Fibroblast of mammary gland (primary cell): ENCODE measurements at places on chromosomes 3 and 15.

- peak; percentile 97 for DNase-seq
Measured at GRCh38 chr3:42036483-42036823, 54.7 kb upstream of the TRAK1 start.

GRCh38 chr15:80324545-80325080 is 72.6 kb upstream of the CTXND1 start:
- no peak for DNase-seq

- no peak for DNase-seq
Measured at GRCh38 chr3:186570941-186571643, 572 bp downstream of the DNAJB11 start.

DNA sequence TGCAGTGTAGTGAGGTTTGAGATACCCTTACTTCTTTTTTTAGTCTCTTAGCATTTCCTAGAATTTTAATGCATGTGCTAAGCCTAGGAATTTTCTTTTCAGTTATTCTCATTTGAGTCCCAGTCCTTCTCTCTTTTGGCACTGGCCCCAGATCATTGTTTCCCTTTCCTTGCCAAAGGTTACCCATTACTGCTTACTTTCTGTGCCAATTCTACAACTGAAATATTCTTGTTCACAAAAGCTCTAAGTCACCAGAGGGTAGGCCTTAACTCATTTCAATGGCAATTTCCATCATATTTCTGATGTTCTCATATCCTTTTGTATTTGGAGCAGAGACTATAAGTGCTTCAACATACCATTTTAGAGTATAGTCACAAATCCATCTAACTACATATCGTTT is 199.6 kb upstream of the CBLB start:
- DNase-seq: no peak

DNA sequence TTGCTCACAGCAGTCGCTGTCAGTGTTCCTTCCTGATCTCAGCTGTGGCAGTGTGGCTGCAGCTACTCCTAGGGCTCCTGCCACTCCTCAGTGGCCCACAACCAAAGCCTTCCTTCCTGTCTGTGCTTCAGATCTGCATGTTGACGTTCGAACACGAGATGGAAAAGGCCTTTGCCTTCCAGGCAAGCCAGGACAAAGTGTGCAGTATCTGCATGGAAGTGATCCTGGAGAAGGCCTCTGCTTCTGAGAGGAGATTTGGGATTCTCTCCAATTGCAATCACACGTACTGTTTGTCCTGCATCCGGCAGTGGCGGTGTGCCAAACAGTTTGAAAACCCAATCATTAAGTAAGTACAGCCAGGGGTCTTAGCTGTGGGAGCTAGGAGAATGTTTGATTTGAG is 17.8 kb downstream of the MKRN2 start:
- DNase-seq: no peak
